ENCODE measurements at places on chromosomes 11 and 22.

DNA sequence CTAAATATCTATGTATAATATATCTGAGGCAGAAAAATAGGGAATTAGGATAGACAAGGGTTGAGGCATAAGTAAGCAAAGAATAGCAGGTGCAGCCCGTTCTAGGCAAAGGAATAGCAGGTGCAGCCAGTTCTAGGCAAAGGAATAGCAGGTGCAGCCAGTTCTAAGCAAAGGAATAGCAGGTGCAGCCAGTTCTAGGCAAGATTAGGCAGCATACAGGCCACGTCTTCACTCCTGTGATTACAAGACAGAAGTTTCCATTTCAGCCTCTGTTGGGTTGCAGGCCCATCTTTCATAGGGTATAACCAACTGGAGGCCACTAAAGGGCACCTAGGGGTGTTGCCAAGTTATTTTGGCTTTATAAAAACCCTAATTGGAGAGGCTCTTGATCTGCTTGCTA is 28.8 kb upstream of the CHORDC1 start:
- no peak for DNase-seq

DNA sequence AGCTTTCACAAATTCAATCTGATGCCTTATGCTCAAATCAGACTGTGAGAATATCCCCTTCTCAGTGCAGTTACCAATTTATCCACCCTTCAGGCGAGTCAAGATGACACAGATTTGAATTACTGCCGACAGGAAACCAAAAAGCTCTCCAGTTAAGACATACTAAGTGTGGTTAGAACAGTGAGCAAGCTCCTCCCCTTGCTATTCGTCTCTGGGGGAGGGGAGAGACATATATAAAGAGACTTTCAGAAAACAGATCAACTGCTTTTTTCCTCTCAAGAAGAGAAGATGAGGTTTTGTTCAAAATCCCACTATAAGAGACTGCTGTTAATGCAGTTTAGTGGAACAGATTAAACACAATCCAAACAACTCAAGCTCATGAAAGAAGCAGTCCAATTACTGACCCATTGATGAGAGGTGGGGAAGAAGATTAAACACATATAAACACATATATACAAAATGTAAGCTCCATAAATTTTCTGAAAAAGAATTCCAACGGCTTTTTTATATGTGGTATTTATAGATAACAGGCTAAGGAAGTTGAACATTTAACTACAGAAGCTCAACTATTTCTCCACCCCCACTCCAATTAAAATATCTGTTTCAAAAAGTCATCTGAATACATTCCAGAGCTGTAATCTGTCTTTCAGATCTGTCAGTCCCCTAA is 102.7 kb downstream of the MRTFA start:
- DNase-seq = peak; percentile 35

DNA sequence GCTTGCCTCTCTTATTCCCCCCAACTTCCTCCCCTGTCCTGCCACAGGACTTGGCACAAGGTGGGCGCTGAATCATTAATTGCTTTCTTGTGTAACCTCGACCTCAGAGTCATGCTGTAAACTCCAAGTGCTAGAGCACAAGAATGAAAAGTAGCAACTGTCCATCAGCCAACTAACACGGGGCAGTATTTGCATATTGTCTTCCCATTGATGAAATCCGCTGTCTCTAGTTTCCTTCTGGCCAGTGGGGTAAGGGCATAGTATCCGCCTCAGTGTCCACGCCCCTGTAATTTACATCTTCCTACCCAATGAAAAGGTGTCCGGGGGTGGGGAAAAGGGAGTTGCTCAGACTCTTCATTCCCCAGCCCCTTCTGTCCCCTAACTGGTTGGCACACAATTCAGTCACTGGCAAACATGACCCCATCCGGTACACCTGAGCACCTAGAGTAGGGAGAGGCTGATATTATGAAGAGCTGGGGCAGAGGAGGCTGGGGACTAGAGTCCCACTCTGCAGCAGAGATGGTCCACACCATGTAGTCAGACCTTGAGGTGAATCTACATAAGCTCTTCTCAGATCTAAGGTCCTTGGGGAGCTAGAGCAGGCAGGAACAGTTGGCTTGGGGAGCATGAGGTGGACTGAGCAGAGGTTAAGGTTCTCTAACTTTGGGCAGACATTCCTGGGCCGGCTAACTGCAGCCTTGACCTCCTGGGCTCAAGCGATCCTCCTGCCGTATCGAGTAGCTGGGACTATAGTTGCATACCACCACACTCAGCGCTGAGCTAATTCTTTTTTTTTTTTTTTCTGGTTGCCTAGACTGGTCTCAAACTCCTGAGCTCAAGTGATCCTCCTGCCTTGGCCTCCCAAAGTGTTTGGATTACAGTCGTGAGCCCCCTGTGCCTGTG is 6.8 kb upstream of the GGA1 start:
- DNase-seq = peak; percentile 33

DNA sequence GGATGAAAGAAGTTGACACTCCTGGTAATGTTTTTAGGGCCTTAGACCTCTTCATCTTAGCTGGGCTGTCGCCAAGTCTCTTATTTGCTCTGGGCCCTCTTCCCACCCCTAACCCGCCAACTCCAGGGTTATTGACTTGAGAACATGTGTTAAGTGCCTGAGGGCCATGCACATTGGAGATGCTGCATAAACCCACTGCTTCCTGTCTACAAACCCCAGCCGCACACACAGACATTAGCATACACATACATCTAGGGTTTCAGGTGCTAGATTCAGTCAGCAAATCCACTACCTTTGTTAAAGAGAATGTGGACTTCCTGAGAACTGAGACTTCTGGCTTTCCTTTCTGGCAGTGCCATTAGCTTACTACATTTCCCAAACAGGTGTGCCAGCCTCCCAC is 817 bp downstream of the PANX3 start:
- DNase-seq = no peak

GRCh38 chr11:120061036-120061760 is 76.7 kb downstream of the TRIM29 start:
- no peak for DNase-seq

GRCh38 chr22:49010901-49011300 is 816.8 kb downstream of the BRD1 start:
- DNase-seq = no peak

DNA sequence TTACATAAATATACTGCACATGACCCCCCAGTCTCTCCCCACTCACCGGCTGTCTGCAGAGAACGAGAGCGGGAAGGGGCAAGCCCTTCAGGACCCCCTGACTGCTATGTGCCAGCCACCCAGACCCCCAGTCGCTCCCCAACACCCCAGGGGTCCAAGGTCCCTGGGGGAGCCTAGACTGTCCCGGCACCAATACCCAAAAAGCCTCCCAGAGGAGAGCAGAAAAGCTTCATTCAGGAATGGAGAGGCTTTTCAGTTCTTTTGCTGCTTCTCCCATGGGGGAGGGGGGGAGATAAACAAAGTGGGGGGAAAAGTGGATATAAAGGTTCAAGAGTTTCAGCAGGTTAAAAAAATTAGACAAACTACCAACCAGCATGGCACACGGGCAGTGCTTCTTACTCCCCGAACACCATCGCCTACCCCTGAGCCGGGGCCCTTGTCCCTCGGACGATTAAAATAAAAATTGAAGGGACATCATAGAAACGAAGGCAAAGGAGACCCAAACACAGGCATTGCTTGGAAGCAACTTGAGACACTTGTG is 1.3 kb downstream of the CSNK1E start:
- DNase-seq = no peak

DNA sequence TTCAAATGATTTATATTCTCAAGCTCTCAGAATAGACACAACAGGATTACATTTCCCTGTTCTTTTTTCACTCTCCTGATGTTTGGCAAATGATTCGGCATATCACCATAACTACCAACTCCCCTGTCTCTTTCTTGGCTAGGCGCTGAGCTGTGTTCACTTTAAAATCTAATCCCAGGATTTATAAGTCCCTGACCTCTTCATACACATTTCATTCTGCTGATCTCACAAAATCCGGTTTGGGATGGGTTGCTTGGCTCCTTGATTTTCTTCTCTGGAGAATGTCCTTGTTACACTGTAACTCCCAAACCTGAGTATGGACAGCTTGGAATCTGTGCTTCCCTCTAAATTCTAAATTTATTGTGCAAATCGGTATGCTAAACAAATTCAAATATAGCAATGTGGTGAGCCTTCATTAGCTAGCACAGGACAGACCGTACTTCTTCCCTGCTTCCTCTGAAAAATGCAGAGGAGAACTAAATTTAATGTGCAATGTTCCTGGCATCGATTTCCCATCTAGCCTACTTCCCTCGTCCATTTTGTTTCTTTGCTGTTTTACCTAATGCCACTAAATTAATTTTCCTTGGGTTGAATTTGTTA is 858.5 kb upstream of the FAT3 start:
- no peak for DNase-seq

GRCh38 chr11:95788921-95789505 is 569 bp downstream of the FAM76B start:
- DNase-seq = no peak

GRCh38 chr22:48849219-48849912 is 978.3 kb downstream of the BRD1 start:
- DNase-seq = no peak

DNA sequence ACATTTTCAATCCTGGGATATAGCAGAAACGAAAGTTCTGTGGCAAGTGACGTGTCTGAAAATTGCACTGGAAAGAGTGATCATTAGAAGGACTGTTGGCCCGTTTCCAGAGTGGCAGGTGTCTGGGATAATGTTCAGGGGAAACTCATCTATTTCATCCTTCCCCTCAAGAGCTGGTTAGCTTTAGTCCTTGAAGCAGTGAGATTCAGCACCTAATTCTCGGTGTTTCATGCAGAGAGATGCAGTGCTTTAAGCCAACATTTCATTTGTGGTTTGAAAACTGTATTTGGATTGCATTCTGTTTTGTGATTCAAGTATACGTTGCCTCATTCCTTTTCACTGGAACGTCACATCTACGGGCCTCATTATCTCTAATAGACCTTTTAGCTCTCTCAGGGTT is 205.0 kb upstream of the RAG2 start:
- DNase-seq = no peak

- peak; percentile 45 for DNase-seq
These were observed at the start of gene TCN2 for GRCh38 chr22:30606455-30607299. TSS of gene TCN2 (plus strand) at chr22:30607174. CDS start at chr22:30607332, 158 bp downstream.

- no peak for DNase-seq
These were observed 1133.3 kb downstream of the BRD1 start for GRCh38 chr22:48694296-48694883.

DNA sequence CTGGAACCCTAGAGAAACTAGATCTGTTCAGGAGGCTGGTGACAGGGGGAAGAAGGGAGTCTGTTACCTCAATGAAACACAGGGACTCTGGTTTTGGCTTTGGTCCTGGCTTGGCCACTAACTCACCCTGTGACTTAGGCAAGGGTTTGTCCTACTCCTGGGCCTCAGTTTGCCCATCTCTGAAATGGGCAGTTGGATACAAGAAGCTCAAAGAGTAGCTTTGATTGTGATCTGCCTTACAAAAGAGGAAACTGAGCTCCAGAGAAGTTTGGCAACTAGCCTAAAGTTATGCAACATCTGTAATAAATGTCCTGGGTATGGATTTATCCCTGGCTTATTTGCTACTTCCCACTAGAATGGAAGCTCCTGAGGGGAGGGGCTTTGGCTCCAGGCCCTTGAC is 24.0 kb upstream of the LMO1 start:
- DNase-seq = no peak

DNA sequence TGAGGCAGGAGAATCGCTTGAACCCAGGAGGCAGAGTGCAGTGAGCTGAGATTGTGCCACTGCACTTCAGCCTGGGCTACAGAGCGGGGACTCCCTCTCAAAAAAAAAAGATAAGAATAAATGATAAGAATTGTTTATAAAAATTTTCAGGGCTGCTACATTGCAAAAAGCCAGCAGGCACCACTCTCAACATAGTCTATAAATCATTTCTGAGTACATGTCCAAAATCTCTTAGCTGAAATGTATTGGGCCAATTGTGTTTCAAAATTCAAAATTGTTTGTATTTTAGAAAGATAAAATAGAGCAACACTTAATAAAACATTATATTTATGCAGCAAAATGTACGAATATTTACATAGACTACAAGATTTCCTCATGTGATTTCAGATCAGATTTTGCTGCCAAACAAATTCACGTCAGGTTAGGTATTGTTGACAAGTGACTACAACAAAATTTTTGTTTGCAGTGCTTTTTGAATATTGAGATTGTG is 13.9 kb downstream of the PGR start:
- no peak for DNase-seq

DNA sequence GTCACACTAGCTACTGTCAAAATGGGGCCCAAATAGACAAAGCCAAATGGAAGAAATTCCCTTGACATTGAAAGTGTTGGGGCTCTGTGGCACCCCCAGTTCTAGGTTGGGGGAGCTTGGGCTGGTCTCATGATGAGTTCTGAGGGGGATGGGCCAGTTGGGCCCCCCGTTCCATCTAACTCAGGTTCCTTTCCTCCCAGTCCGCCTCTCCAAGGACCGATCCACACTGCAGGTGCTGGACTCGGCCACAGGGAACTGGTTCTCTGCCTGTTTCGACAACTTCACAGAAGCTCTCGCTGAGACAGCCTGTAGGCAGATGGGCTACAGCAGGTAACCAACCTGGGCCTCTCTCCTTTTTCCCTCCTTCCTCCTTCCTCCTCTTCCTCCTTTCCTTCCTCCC is 17.7 kb upstream of the SMIM35 start:
- no peak for DNase-seq

DNA sequence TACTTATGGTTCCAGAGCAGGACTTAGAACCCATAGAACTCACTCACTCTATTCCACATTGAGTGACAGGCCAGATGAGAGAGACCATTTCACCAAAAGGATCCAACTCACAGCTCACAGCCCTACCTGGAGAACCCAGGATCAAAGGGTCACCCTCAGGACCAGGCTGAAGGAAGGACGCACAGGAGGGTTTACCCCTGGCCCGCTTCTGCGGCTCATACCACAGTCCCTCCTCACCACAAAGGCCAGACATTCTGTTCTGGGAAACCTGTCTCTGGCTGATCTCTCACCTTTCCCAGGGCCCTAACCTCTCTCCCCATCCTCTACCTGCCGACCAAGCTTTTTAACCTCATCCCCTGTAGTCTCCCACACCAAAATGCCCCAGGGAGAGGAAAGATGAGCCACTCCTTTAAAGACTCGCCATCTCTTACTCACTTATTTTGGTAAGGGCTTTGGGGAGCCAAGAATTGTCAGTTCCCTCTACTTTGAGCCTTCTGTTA is 4.7 kb downstream of the FOSL1 start:
- DNase-seq = no peak

GRCh38 chr22:27318516-27318915 is 483.0 kb downstream of the MN1 start:
- DNase-seq = peak; percentile 60

- no peak for DNase-seq
These were observed 16.2 kb upstream of the CASTOR1 start for GRCh38 chr22:30305519-30305905.

DNA sequence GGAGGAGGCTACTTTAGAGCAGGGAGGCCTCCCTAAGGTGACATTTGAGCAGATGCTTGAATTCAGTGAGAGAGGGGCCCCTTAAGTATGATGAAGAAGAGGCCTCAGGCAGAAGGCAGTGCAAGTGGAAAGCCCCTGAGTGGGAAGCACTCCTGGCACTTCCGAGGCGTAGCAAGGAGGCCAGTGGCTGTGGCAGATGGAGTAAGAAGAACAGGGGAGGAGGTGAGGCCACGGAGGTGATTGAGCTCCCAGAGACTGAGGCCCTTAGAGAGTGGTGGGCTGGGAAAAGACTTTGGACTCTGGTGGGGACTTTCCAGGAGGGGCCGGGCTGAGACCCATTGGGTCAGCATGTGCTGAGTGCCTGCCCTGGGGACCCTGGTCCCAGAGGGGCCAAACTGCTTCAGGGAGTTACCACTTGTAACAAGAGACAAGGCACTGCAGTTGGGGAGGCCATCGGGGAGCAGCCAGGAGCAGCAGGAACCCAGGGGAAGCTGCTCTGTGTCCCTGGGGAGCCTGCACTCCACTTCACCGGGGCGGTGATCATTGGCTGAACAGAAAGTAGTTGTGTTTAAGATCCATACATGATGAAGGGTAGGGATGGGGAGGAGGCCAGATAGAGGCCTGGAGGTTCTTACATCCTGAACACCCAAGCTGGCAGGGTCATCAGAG is 2.5 kb upstream of the CENPM start:
- DNase-seq = no peak

Data from fibroblast of the conjunctiva (primary cell).